ENCODE measurements at places on chromosomes 11 and 22.

- DNase-seq = no peak
Observed at GRCh38 chr11:122645847-122646246, 9.7 kb upstream of the UBASH3B start.

DNA sequence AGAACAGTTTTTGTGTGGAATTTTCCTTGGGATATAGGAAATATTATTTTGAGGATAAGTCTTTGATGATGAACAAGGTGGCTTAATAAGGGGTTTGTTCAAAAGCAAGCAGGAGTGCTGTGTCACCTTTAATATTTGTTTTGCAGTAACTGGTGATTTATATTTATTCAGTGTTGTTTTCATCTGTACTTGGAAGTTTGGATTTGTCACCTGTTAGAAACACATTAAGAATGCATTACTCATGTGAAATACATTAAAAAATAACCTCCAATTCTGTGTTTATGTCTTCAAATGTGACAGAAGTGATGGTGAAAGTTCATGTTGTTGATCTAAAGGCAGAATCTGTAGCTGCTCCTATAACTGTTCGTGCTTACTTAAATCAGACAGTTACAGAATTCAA, 70.5 kb downstream of the DKK3 start:
- DNase-seq = no peak

GRCh38 chr11:84993386-84993785, 633.8 kb downstream of the DLG2 start:
- no peak for DNase-seq

GRCh38 chr11:83252941-83253340, 33.2 kb downstream of the CCDC90B start:
- DNase-seq = no peak

GRCh38 chr11:77386178-77386577, 84.7 kb upstream of the GDPD4 start:
- DNase-seq = no peak

GRCh38 chr22:38315823-38316363, 1.3 kb downstream of the CSNK1E start:
- DNase-seq = no peak

- DNase-seq = no peak
Observed at GRCh38 chr11:2355000-2355644, 22.0 kb upstream of the CD81 start.

DNA sequence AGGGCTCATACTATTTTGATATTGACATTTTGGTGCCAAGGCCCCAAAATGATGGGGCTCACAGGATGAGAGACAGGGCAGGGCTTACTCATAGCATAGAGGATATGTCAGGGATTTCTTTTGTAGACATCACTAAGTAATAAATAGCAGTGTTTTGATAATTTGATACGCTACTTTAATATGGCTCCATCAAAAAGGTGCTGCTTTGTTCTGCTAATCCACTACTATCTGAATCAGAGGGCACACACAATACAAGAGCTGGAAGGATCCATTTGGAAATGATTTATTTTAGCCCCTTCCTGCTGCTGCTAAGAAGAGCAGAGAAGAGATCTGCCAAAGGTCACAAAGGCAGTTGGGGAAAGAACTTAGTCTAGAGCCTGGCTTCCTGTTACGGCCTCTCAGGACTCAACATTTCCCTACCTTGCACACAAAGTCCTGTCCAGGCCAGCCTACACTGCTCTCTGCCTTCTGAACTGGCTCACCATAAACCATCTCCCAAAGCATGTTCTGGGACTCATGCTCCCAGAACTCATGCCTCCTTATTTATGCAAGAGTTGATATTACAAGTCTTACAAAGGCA, 261.3 kb upstream of the ARHGAP20 start:
- DNase-seq = no peak

DNA sequence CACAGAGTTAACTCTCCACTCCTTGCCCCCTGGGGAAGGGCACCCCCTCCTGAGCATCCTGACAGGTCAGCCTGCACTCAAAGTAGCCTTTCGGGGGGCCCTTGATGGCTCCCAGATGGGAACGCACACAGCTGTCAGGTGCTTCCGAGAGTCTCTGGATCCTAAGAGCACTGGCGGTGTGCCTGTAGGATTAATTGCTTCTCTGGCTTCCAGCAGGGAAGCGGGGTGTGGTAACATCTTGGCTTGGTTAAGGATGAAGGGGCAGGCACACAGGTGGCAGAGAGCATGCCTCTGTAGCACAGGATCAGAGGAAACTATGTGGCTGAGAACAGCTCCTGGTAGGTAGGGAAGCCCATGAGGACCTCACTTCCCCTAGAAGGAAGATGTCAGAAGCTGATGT, 199.8 kb downstream of the MIAT start:
- no peak for DNase-seq

GRCh38 chr11:114110952-114111947, 51.7 kb downstream of the ZBTB16 start:
- DNase-seq = no peak

GRCh38 chr11:873706-874105, 31.1 kb downstream of the TSPAN4 start:
- DNase-seq = no peak
